ENCODE measurements at places on chromosomes 2 and 18.

GRCh38 chr2:15506229-15506819 is 54.8 kb downstream of the NBAS start:
- no peak for DNase-seq

DNA sequence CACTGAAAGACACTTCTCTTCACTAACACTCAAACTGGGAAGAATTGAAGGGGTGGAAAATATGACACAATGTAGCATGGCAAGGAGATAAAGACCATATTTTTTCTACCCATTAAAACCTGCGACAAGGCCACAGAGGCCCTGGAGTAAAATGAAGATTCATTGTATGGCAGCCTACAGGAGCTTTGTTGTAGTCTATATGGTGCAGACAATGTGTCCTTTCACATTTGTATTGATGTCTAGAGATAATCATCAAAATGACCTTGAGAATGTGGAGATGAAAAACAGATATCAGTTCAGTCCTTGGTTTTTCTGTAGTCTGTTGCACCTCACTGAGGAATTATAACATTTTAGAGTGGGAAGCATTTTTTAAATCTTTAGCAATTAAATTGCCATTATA is 80.1 kb downstream of the CSRNP3 start:
- DNase-seq = no peak

DNA sequence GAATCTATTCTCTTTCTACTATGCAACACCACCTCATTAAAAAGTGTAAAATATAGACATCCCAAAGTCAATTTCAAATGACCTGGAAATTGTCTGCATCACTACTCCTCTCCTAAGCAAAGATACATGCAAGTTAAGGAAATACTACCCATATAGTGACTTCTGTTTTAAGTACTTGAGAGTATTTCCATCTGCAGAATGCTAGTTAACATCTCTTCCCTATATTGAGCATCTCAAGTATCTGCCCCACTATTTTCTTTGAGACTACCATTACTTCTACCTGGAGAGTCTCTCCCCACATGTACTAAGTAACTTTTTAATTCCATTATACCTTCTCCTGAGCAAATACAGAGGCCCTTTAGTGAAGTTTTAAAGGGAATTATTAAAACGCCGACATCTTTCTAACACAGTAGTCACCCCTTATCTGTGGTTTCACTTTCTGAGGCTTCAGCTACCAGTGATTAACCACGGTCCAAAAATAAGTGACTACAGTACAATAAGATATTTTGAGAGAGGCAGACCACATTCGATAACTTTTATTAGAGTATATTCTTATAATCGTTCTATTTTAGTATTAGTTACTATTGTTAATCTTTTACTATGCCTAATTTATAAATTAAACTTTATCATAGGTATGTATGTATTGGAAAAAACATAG is 21.8 kb downstream of the CWC22 start:
- DNase-seq = no peak

- no peak for DNase-seq
Measured at GRCh38 chr2:158637357-158637756, 157.8 kb upstream of the DAPL1 start.

DNA sequence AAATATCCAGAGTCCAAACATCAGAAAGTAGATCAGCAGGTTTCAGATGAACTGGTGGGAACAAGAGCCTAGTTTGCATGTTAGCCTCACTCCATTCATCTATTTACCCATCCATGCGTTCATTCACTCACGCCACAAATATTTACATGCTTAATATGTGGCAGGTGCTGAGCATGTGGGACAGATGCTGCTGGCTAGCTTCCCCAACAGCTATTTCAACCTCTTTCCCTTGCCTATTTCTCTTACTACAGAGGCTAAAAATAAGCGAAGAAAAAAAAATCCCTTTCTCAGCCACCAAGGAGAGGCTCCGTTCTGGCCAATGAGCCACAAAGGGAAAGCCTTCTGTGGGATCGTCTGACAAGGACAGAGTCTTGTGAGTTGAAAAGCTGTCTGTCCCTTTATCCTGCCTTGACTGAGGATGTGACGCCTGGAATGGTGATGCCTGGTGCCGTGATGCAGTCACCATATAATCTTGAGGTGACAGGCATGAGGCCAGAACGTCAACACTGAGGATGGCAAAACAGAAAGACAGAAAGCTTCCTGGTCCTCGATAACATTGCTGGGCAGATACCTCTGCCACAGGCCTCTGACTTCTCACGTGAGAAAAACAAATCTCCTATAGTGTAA is 78.2 kb downstream of the KCTD1 start:
- DNase-seq = no peak

All from CD8-positive, alpha-beta memory T cell (primary cell).